Fibroblast of the aortic adventitia (primary cell): ENCODE measurements at places on chromosomes 2 and 18.
A peak's percentile ranks its signal among the peaks of the same experiment; 100 is the strongest.

- no peak for DNase-seq
Observed at GRCh38 chr2:188345020-188345419, 53.3 kb downstream of the GULP1 start.

- DNase-seq, result no peak
Observed at GRCh38 chr2:128421286-128421685, 102.6 kb upstream of the HS6ST1 start.

GRCh38 chr18:22556222-22557167 lies 138.8 kb upstream of the CTAGE1 start:
- peak; percentile 77 for DNase-seq

DNA sequence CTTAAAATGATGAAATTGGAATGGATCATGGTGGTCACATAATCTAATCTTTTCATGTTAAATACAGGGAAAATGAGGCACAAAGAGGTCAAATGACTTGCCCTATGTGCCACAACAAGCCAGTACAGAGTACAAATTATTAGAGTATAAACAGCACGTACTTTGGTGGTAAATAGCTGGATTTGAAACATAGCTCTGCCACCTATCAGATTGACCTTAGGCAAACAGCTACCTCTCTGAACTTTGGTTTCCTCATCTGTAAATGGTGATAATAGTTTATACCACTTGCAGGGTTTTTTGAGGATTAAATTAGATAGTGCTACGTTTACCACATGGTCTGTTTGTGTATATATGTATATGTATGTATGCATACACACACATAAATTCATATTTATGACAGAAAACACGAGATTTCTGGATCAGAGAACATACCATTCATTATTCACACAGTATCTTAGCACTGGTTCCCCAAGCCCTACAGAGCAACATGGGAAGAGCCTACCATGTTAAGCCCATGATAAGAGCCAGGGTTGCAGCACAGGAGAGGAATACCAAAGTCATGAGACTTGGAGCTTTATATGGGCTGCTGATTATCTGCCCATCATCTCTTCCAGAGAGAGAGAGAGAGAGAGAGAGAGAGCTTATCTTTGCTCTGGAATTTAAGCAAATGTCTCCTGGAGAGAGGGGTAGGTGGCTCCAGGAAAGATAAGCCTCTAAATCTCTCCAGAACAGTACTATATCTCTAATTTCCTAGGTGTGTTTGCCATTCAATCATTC lies 73.5 kb downstream of the MDH1 start:
- DNase-seq, result peak; percentile 58

DNA sequence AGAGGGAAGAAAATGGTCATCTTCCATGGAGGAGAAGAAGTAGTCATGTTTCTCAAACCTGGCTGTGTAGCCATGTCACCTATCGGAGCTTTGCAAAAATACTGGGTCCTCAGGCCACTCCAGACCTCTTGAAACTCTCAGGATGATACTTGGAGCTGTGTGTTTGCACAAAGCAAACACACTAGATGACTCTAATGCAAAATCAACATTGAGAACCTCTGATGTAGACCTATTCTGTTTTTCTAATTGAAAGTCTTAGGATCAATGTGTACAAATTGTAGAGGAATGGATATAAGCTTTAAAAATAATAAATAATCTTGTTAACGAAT lies 444.3 kb downstream of the RND3 start:
- DNase-seq, result no peak

- peak; percentile 72 for DNase-seq
Observed at GRCh38 chr2:229780856-229781773, 66.8 kb upstream of the DNER start.

DNA sequence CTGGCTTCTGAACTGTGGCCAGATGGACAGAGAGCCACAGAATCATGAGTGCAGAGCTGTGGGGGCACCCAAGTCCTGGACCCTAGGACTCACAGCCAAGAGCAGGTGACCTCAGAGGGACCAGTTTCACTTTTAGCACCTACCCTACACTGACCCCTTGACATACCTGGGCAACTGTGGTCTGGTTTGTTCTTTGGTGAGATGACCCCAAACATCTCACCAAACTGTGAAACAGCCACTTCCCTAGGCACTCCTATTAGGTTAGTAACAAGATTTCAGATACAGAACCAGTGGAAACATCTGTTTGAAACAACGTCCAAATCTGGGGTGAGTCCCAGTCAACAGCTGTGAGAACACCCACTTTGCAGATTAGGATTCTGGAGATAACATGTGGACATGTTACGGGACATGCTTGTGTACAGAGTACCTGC lies 1.9 kb upstream of the ZFP36L2 start:
- peak; percentile 52 for DNase-seq

- DNase-seq, result no peak
Observed at GRCh38 chr18:25457601-25458000, 105.6 kb upstream of the ZNF521 start.
